CD4-positive, alpha-beta T cell treated with Interleukin-2 at 100 ng/mL for 4 hours (primary cell): ENCODE measurements at places on chromosomes 16 and 17.

DNA sequence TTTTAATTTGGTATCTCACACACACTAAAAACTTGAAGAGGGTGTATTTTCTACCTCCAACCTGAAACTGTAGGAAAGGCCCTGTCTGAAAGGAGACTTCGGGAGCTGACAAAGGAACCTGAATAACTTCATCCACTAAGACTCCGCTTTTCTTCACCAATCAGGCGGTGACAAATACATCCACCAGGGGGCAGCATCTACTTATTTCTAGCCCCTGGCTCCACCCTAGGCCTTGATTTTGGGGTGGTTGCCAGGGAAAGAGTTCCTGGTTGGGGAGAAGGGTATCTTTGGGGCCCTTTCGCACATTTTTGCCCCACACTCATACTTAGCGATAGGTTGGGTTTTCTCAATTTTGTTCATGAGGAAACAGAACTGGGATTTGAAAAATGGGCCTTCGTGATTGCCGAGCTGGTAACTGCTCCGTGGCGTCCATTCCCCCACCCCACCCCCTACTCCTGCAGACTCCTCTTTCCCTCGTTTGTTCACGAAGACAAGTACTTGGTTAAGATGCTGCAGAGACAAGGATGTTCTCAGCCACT lies 4.8 kb upstream of the ARL4D start:
- DNase-seq: peak; percentile 95

DNA sequence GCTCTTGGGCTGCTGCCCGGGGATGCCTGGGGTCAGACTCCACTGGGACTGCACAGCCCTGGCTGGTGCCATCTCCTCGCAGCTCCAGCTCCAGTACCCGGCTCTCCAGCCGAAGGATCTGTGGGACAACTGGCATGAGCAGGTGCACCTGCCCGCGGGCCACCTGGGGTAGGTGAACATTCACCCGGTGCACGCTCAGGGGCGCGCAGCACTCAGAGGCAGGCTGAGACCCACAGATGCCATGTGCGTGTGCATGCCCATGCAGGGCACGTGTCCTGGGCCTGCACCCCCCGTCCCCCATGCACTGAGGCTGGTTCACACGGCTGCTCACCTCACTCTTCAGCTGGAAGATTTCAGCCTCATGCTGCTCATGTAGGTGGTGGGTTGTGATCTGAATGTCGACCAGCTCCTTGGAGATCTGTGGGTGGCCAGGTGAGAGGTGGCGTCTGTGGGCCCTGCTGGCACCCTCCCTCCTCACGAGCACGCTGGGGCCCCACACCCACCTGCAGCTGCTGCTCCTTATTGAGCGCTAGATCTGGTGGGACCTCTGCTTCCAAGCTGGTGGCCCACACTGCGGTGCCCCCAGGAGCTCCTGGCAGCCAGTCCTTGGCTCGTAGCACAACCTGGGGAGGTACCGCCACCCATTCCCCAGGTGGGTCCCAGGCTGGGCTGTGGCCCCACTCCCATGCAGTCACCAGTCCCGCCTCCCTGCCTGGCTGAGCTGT lies 618 bp downstream of the CCDC78 start:
- no peak for DNase-seq

DNA sequence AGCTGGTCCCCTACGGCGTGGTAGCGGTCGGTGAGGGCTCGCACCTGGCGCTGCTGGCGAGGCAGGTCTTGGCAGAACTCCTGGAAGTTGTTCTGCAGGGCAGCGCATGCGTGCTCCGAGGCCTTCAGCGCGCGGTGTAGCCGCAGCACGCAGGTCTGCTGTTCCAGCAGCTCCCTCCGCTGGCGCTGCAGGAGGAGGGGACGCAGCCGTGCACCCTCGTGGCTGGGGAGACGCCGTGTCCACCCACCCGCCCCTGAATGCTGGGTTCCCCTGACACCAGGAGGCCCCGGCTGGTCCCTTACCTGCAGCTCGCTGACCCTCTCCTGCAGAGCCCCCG lies 12.2 kb downstream of the EVPL start:
- no peak for DNase-seq

GRCh38 chr17:30200106-30200505 lies 35.4 kb downstream of the SLC6A4 start:
- DNase-seq: no peak
